ENCODE measurements at places on chromosomes 3 and 15.

DNA sequence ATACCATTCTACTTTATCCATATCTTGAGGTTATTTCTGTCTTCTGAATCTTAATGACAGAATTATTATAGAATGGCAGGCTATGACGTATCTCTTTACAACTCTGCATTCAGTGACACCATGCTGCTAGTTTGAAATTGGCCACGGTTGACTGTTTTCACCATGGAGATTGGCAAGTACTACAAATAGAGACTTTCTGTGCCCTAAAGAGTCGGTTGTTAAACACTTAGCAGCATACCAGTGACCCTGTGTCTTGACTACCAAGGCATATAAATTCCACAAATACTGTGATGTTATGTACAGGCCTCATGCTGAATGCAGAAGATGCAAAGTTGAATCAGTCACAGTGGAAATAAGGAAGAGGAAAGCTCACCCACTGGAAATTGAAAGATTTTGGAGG, 67.0 kb upstream of the CADPS start:
- DNase-seq, result no peak

- DNase-seq, result peak; percentile 64
These were observed 36.5 kb upstream of the SPTBN5 start for GRCh38 chr15:41930221-41930866.

- peak; percentile 56 for DNase-seq
These were observed 505.6 kb upstream of the THBS1 start for GRCh38 chr15:39075311-39075710.

- no peak for DNase-seq
These were observed 105.6 kb upstream of the TGFBR2 start for GRCh38 chr3:30500666-30501399.

- no peak for DNase-seq
These were observed 247.9 kb downstream of the ZPLD1 start for GRCh38 chr3:102682741-102683140.

All from muscle of back (tissue), 13 donors.